Kidney (tissue), 22 donors: ENCODE measurements at places on chromosomes 13 and 19. TPM values are rescaled to one million over a fixed set of nuclear protein-coding genes. Genes with fewer than 3 reads are reported as not detected.

DNA sequence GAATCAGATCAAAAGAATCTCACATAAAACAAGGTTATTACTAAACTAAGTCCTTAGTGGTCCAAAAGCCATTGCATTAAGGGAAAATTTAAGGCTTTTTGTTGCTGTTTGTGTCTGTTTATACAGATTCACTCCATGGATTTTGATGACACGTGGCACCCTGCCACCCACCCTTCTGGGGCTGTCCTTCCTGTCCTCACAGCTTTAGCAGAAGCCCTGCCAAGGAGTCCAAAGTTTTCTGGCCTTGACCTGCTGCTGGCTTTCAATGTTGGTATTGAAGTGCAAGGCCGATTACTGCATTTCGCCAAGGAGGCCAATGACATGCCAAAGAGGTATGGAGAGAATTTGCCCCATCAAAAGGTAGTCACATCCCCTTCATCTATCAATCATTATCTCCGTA lies 6.9 kb downstream of the ACOD1 start:
- no peak overlapping the region for H3K4me3 ChIP-seq
- DNase-seq, result no peak
- H3K27me3 ChIP-seq, result no peaks in the 10 kb centered on the region

DNA sequence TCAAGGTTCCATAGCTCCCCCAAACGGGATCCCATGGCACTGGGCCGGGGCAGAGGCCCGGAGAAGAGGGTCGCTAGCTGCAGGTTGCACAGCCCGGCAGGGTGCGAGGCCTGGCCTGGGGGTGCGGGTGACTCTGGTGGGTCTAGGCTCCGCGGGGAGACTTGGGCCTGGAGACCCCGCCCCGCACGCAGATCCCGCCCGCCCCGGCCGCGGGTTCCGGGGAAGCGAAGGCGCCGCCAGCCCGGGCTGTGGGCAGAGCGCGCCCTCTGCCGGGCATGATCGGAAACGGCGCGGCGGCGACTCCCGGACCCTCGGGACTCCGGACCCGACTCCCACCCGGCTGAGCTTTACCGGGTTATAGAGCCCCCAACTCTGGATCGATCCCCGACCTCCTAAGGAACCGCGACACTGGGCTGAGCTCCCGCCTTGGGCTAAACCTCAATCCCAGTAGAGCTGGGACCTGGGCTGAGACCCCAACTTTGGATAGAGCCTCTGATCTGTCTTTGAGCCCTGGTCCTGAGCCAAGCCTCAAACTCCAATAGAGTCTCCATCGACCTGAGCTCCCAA lies 3.1 kb upstream of the TNFAIP8L1 start:
- peaks cover 4% of the 10 kb centered on the region for H3K4me1 ChIP-seq
- peak overlapping the region; percentile 34 for H3K4me3 ChIP-seq
- no peaks in the 10 kb centered on the region for H3K27me3 ChIP-seq
- H3K27ac ChIP-seq, result no peak overlapping the region
- DNase-seq, result peak; percentile 88

- H3K4me1 ChIP-seq, result no peaks in the 10 kb centered on the region
- no peaks in the 10 kb centered on the region for H3K36me3 ChIP-seq
- no peaks in the 10 kb centered on the region for H3K27me3 ChIP-seq
- no peak overlapping the region for H3K27ac ChIP-seq
Measured at GRCh38 chr13:114149774-114150740, 17.6 kb upstream of the RASA3 start.

DNA sequence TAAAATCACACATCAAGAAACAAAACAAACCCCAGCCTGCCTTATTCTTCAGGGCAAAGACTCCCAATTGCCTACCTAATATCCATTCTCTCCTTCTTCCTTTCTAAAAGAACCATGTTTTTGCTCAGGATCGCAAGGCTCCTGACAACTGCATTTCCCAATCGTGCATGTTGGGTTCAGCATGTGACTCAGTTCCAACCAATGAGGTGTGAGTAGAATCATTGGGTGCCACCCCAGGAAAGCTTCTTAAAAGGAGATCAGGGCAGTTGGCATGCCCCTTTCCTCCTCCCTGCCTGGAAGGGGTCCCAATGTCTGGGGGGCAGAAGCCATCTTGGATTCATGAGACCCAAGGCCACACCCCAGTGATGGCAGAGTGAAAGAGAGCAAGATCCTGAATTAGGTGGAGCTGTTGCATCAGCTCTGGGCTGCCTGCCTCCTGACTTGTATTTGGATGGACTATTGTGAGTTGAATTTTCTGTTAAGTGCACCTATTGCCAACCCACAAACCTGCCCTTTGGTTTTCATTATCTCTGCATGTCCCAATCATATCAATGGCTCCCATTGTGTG lies 26.0 kb upstream of the UBAC2 start:
- no peak overlapping the region for H3K27ac ChIP-seq
- no peak overlapping the region for H3K4me3 ChIP-seq
- no peaks in the 10 kb centered on the region for H3K4me1 ChIP-seq
- no peak for DNase-seq
- no peaks in the 10 kb centered on the region for H3K27me3 ChIP-seq

- H3K27ac ChIP-seq, result no peak overlapping the region
- no peaks in the 10 kb centered on the region for H3K4me1 ChIP-seq
- no peaks in the 10 kb centered on the region for H3K27me3 ChIP-seq
- no peaks in the 10 kb centered on the region for H3K36me3 ChIP-seq
- no peak for DNase-seq
Measured at GRCh38 chr19:33630880-33631608, 9.3 kb downstream of the CHST8 start.

DNA sequence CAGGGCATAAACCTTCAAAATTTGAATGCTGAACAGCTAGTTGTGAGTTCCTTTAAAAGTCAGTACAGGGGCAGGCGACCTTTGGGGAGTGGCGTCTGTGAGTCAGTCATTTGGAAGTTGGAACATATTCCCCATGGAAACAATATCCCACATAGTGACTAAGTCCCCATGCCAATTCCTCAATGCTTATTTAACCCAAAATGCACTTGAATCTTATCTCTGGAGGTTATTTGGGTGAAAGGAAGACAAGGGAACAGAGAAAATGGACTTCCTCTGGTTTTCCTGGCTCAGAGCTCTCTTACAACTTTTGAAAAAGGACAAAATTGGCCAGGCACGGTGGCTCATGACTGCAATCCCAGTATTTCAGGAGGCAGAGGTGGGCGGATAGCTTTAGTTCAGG lies 479.2 kb upstream of the NBEA start:
- H3K27ac ChIP-seq, result no peak overlapping the region
- no peaks in the 10 kb centered on the region for H3K27me3 ChIP-seq
- no peak for DNase-seq
- no peak overlapping the region for H3K4me3 ChIP-seq
- H3K36me3 ChIP-seq, result no peaks in the 10 kb centered on the region

- H3K27ac ChIP-seq, result peak overlapping the region; percentile 60
- H3K36me3 ChIP-seq, result no peaks in the 10 kb centered on the region
- DNase-seq, result no peak
- no peaks in the 10 kb centered on the region for H3K4me1 ChIP-seq
- H3K4me3 ChIP-seq, result peak overlapping the region; percentile 32
Measured at GRCh38 chr13:101739382-101740178, 287.1 kb downstream of the ITGBL1 start.

DNA sequence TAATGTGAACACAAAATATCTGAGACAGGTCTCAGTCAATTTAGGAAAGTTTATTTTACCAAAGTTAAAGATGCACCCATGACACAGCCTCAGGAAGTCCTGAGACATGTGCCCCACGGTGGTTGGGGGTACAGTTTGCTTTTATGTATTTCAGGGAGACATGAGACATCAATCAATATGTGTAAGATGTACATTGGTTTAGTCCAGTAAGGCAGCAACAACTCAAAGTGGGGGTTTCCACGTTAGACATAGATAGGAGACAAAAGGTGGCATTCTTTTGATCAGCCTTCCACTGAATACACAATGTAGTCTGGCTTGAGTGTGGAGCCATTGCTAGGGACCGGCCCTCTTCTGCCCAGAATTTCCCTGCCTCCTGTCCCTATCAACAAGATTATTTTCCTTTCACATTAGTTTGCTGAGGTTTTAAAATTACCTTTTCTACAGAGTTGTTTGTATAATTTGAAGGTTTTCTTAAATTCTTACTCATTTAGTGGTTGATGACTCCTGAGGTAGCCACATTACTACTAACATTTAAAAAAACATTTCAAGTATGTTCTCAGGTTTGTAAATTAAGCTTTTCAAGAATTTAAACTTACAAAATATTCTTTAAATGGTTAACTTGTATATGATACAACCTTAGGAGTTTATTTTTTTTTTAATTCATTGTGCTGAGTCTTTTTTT lies 33.2 kb downstream of the RNASEH2B start:
- no peaks in the 10 kb centered on the region for H3K27me3 ChIP-seq
- H3K27ac ChIP-seq, result no peak overlapping the region
- no peak for DNase-seq
- H3K4me1 ChIP-seq, result no peaks in the 10 kb centered on the region

DNA sequence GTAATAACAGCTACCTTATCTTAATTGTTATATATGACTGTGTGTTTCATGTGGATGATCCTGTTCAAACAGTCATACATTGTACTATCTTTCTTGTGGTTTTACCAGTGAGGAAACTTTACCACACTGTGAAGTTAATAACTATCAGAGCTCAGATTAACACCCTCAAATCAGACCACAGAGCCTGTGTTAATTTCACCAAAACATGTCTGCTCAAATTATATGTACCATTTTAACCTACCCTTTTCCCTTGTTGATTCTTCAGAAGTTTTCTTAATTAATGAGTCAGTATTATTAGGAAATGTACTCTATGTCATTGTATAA lies 1.8 kb upstream of the ZNF331 start:
- no peaks in the 10 kb centered on the region for H3K36me3 ChIP-seq
- H3K4me1 ChIP-seq, result no peaks in the 10 kb centered on the region
- no peak for DNase-seq
- H3K27me3 ChIP-seq, result no peaks in the 10 kb centered on the region
- H3K27ac ChIP-seq, result no peak overlapping the region

DNA sequence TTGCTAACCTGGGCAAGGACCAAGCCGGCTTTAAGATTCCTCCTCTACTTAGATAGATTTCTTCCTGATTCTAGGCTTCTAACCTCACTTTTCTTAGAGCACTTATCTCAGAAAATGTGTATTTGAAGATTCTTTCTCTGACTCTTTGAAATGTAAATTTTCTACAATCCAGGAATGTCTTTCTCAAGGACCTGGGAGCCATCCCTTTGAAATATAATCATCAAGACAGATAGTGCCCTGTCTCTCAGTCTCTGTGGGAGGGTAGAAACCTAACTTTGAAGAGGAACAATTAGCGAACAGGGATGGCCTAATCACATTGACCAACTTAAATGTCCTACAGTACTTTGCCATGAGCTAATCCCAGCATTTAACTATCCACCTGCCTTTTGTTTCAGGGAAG lies 1646.0 kb downstream of the PCDH9 start:
- H3K27me3 ChIP-seq, result no peaks in the 10 kb centered on the region
- H3K4me3 ChIP-seq, result no peak overlapping the region
- H3K36me3 ChIP-seq, result no peaks in the 10 kb centered on the region
- H3K27ac ChIP-seq, result no peak overlapping the region

GRCh38 chr13:50685491-50685890 lies 158.0 kb downstream of the DLEU7 start:
- H3K27ac ChIP-seq, result no peak overlapping the region
- no peaks in the 10 kb centered on the region for H3K4me1 ChIP-seq
- DNase-seq, result no peak

HOMER3 gene
- total RNA-seq, result 34.3 TPM

PRTN3 gene
- not detected for total RNA-seq

LGALS14 gene
- not detected for total RNA-seq

ZNF329 gene
- total RNA-seq, result 12.5 TPM

A1BG gene
- 10.9 TPM for total RNA-seq

C1QTNF9 gene
- 0.25 TPM for total RNA-seq
